ENCODE measurements at places on chromosomes 7 and 10.

- H3K4me1 ChIP-seq, result no peaks in the 10 kb centered on the region
- H3K27ac ChIP-seq, result no peak overlapping the region
- no peak overlapping the region for H3K4me3 ChIP-seq
- no peaks in the 10 kb centered on the region for H3K27me3 ChIP-seq
Measured at GRCh38 chr7:33726582-33726981, 178.8 kb upstream of the BMPER start.

DNA sequence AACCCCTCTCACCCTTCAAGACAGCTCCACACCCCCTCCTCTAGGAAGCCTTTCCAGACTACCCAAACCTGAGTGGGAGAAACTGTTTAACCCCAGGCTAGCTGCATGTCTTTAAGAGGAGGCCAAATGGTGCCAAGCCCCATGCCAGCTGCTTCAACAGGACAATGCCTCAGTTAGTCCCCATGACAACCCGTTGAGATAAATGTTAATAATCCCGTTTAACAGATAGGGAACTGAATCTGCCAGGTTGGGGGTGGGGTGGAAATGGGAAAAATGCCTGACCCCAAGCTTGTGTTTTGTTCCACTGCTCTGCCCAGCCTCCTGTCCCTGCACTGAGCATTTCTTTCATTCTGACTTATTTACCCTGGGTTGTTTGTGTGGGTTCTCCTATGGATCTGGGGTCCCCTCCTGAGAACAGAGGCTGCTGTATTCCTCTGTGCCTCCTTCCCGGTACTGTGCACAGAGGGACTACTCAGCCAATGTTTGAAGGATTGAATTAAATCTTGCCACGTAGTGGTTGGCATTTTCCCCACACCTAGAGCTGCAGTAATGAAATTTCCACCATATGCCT is 452.6 kb upstream of the ZMIZ1 start:
- no peaks in the 10 kb centered on the region for H3K36me3 ChIP-seq
- no peak overlapping the region for H3K27ac ChIP-seq
- DNase-seq, result no peak

DNA sequence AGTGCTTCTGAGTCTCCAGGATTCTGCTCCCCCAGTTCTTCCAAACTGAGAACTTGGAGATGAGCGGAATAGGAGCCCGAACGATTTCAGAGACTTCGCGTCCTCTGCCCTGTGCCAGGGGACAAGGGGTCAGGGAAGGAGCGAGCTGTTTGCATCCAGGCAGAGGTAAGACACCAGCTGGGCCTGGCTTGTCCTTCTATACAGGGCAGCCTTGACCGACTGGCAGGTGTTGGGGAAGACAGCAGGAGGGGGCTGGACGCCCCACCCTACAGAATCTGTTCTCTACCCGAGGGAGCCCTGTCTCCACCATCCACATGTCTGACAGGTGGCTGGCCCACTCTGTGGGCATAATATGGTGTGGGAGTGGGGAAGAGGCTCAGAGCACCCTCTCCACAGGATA is 7.1 kb downstream of the SPOCK2 start:
- no peak for DNase-seq
- peaks cover 30% of the 10 kb centered on the region for H3K36me3 ChIP-seq
- H3K27ac ChIP-seq, result peak overlapping the region; percentile 69

- DNase-seq, result no peak
- H3K36me3 ChIP-seq, result no peaks in the 10 kb centered on the region
- H3K4me3 ChIP-seq, result no peak overlapping the region
Measured at GRCh38 chr7:78280276-78280675, 481.7 kb downstream of the PHTF2 start.

DNA sequence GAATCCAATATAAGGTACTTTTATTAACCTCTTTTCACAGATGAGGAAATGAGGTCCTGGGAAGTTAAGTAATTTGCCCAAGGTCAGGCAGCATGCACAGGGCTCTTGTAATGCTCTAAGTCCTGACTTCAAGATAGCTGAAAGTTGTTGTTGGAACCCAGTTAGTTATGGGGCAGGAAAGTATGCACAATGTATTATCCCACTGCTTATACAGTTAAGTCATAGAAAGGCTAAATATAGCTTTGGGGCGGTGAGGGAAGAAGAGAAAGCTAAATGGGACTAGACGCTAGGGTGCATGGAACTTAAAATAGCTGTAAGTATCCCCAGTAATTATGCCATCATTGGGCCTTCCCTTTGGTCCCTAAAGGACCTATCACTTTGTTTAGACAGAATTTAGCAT is 9.2 kb downstream of the GLCCI1 start:
- no peak overlapping the region for H3K4me3 ChIP-seq
- H3K27ac ChIP-seq, result no peak overlapping the region
- peaks cover 26% of the 10 kb centered on the region for H3K4me1 ChIP-seq
- H3K27me3 ChIP-seq, result no peaks in the 10 kb centered on the region

DNA sequence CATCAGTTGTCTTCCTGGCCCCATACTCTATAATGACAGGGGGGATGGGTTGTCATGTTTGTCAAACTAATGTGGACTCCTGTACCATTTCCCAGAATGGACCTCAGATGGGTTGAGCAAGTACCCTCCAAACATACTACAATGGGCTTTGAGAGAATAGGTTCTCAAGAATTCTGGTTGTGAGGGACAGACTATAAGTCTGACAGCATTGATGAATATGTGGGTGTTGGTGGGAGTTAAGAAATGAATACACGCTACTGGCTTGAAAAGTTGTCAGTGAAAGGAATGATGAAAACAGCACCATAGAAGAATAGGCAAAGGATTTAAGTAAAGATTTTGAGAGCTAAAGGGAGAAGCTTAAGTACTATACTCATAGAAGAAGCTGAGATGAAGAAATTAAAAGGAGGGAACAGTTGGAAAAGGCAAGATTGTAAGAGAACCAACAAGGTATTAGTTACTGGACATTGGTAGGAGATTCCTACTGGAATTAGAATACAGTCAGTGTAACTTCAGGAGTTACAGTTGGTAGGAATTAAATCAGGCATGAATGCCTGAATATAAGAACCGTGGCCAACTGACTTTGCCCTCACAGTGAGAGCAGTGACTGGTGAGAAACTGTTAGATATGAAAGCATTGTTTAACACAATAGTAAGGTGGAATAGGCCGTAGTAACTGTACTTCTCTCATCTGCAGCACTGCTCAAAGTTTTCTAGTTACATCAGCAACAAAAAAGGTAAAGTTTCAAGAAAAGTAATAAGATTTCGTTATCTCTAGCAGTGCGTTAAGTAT is 86.3 kb downstream of the LCOR start:
- peak overlapping the region; percentile 49 for H3K27ac ChIP-seq
- H3K36me3 ChIP-seq, result peaks cover 8% of the 10 kb centered on the region
- no peaks in the 10 kb centered on the region for H3K27me3 ChIP-seq

DNA sequence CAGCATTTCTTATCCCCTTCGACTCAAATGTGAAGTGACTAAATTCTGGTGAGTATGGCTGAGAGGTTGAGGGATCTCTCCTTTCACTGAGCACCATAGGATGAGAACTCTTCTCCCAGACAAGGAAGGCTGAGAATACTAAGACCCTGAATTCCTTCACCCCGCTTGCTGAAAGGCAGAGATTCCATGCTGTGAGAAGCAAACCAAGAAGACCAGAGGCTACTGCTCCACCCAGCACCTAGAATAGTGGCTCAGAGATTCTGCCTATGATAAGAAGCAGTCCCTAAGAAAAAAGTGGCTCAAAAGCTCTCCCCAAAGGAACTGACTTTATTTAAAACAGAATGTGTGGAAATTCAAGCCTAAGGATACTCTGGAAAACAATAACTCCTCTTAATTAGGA is 26.7 kb upstream of the WNT2 start:
- H3K27ac ChIP-seq, result no peak overlapping the region
- DNase-seq, result no peak
- no peaks in the 10 kb centered on the region for H3K36me3 ChIP-seq
- no peaks in the 10 kb centered on the region for H3K27me3 ChIP-seq

GRCh38 chr7:45446195-45446944 is 127.8 kb upstream of the ADCY1 start:
- H3K36me3 ChIP-seq, result no peaks in the 10 kb centered on the region
- H3K4me3 ChIP-seq, result no peak overlapping the region
- no peaks in the 10 kb centered on the region for H3K4me1 ChIP-seq
- H3K27ac ChIP-seq, result no peak overlapping the region
- no peak for DNase-seq
- H3K27me3 ChIP-seq, result no peaks in the 10 kb centered on the region

DNA sequence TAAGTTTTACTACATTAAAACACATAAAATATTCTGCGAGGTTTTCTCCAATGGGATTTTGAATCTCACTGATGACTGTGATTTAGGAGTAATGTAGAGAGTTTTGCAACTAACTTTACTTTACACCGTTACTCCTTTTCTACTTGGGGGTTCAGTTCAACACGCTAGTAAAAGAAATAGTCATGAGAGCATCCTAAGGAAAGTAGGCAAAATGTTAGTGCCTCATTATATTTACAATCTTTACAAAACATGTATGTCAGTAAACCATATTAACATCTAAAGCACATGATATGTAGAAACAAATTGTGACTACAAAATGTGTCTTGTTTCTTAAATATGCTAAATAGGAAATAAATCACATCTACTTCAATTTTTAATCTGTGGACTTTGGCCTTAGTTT is 6.0 kb downstream of the MEOX2 start:
- H3K27ac ChIP-seq, result no peak overlapping the region
- H3K4me1 ChIP-seq, result no peaks in the 10 kb centered on the region
- no peaks in the 10 kb centered on the region for H3K36me3 ChIP-seq
- DNase-seq, result no peak
- H3K27me3 ChIP-seq, result no peaks in the 10 kb centered on the region

- peaks cover 5% of the 10 kb centered on the region for H3K27me3 ChIP-seq
- DNase-seq, result no peak
- no peak overlapping the region for H3K27ac ChIP-seq
- H3K36me3 ChIP-seq, result no peaks in the 10 kb centered on the region
- no peak overlapping the region for H3K4me3 ChIP-seq
Measured at GRCh38 chr7:99210265-99210970, 2.5 kb upstream of the KPNA7 start.

DNA sequence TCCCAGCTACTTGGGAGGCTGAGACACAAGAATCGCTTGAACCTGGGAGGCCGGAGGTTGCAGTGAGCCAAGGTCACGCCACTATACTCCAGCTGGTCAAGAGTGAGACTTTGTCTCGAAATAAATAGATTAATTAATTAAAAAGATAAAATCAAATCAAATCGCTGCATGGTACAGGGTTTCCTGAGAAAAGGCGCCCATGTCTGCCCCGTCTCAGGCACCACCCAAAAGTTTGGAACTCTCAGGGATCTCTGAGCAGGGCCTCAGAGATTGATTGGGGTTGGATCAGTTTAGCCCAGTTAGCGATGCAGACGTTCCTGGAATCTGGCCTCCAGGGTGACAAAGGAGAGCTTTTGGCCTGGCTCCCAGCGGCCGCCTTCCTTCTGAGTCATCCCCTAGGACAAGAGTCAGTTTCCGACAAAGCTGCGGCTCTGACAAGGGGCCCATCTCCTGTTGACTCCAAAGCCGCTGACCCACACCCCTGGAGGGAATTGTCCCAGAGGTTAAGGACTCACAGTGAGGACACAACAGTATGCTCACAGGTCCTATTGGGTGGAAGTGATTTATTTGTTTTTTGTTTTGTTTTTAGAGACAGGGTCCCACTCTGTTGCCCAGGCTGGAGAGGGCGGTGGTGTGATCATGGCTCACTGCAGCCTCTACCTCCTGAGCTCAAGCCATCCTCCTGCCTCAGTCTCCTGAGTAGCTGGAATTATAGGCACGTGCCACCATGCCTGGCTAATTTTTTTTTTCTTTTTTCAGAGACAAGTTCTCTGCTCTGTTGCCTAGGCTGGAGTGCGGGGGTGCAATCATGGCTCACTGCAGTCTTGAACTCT is 6.8 kb downstream of the ORAI2 start:
- H3K4me1 ChIP-seq, result peaks cover 76% of the 10 kb centered on the region
- H3K27ac ChIP-seq, result peak overlapping the region; percentile 90
- H3K27me3 ChIP-seq, result no peaks in the 10 kb centered on the region
- no peak for DNase-seq
- no peak overlapping the region for H3K4me3 ChIP-seq

GRCh38 chr10:81251457-81252115 is 623.4 kb upstream of the NRG3 start:
- no peaks in the 10 kb centered on the region for H3K4me1 ChIP-seq
- no peaks in the 10 kb centered on the region for H3K27me3 ChIP-seq
- H3K4me3 ChIP-seq, result no peak overlapping the region

GRCh38 chr7:123944395-123944794 is 19.4 kb downstream of the SPAM1 start:
- H3K4me1 ChIP-seq, result no peaks in the 10 kb centered on the region
- no peaks in the 10 kb centered on the region for H3K27me3 ChIP-seq
- no peak overlapping the region for H3K4me3 ChIP-seq
- H3K36me3 ChIP-seq, result no peaks in the 10 kb centered on the region
- DNase-seq, result no peak

DNA sequence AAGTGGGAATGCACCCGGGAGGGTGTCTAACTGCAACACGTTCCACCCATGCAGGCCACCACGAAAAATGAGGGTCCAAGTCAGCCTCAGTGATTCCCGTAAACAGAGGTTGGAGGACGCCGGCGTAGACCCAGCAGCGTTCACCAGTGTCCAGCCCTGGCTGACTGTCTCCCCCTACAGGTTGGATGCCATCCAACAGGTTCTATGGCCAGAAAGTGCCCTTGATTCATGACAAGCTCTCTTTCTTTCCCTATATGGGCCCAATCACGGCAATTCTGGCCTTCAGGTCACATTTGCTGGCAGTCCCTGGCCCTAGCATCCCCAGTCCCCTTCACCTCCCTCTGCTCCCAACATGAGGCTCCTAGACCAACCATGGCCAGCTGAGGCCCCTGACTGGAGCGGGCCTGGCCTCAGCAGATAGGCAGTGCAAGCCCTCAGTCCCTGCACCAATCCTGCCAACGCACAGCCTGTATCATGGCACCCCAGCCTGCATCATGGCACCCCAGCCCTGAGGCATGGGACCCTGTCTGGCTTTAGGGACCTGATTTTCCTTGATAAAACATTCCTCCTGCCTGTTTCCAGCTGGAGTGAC is 227.4 kb downstream of the GRID1 start:
- no peak overlapping the region for H3K27ac ChIP-seq
- H3K27me3 ChIP-seq, result peaks cover 3% of the 10 kb centered on the region
- no peak for DNase-seq
- no peak overlapping the region for H3K4me3 ChIP-seq

GRCh38 chr7:76108540-76109233 is 60.8 kb downstream of the MDH2 start:
- H3K36me3 ChIP-seq, result no peaks in the 10 kb centered on the region
- H3K4me1 ChIP-seq, result no peaks in the 10 kb centered on the region
- DNase-seq, result no peak
- H3K4me3 ChIP-seq, result no peak overlapping the region
- H3K27ac ChIP-seq, result no peak overlapping the region

DNA sequence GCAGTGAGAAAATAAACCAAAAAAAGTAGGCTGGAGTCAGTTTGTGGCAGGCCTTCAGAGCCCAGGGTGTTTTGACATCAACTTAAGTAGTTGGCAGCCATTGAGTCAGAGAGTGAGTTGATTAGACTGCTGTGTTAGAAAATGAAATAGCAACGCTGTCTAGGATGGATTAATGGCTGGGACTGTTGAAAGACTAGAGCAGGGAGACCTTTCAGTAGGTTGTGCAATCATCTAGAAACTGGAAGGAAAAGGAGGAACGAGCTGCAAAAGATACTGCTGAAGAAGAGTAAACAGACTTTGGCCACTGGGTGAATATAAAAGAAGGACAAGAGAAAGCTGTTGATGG is 28.6 kb upstream of the TRIL start:
- no peaks in the 10 kb centered on the region for H3K4me1 ChIP-seq
- no peaks in the 10 kb centered on the region for H3K36me3 ChIP-seq
- no peak for DNase-seq
- no peak overlapping the region for H3K4me3 ChIP-seq
- H3K27ac ChIP-seq, result no peak overlapping the region

Data from B cell (primary cell).